Hindlimb muscle (tissue), 1 donor: ENCODE measurements at places on chromosomes 16 and 17. TPM values are rescaled to one million over a fixed set of nuclear protein-coding genes. Genes with fewer than 3 reads are reported as not detected.

CTRB2 gene
- polyA plus RNA-seq, result 0.23 TPM

- no peak for DNase-seq
Measured at GRCh38 chr16:19479302-19479721, 42.6 kb downstream of the GDE1 start.

GRCh38 chr16:58425756-58426494 lies 33.7 kb downstream of the GINS3 start:
- peak; percentile 25 for DNase-seq

DUSP3 gene
- polyA plus RNA-seq, result 81.0 TPM

- DNase-seq, result no peak
Measured at GRCh38 chr17:56786989-56787482, 46.7 kb downstream of the C17orf67 start.

CD19 gene
- 0.32 TPM for polyA plus RNA-seq

GRCh38 chr16:57803134-57803990 lies 1.1 kb upstream of the KIFC3 start:
- DNase-seq, result no peak

DNA sequence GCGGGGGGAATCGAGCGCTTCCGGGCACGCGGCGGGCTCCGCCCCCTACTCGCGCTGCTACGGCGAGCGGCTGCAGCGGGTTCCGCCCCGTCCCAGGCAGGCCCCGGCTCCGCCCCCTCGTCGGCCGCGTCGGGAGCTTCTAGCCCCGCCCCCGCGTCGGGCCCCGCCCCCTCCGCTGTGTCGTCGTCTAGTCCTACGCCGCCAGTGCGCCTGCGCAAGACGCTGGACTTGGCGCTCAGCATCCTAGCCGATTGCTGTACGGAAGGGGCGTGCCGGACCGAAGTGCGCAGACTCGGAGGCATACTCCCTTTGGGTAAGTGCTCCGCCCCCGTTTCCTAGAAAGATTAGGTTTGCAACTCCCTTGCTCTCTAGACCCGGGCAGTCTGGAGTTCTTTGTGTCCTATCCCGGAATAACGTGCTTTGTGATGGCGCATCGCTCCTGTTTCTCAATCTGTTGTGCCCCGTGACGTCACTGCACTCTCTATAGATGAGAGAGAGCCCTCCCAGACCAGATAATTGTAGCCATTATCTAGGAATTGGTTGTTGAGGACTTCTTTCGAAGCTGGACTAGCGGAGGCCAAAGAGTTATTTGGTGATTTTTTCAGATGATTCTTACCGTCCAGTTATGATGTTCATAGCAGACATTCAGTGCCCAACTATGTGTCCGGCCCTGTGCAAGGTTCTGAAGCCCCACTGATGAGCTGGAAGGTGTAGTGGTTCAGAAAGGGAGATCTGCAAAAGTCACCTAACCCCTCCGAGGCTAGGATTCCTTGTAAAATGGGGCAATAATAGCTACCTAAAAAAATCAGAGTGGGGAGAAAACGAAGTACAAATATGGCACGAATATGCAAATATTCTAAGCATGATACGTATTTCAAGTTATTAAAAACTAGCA lies 633 bp downstream of the ARMC5 start:
- peak; percentile 100 for DNase-seq

DNA sequence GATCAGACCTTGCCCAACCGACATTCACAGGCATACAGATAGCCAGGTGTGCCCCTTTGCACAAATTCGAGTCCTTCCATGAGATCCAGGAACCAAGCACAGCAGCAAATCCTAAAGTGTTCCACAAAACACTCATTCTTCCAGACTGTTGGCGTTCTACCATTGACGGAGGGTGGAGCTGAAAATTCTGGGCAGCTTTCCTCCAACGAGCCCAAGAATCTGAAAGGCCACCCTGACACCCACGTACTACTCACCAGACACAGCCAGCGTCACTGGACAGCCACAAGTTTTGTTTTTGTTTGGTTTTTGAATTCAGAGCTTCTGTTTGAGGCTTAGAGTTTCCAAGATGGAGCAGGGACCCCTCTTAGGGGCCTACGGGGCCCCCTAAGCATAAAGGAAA lies 83.8 kb downstream of the PMP22 start:
- DNase-seq, result no peak

DNA sequence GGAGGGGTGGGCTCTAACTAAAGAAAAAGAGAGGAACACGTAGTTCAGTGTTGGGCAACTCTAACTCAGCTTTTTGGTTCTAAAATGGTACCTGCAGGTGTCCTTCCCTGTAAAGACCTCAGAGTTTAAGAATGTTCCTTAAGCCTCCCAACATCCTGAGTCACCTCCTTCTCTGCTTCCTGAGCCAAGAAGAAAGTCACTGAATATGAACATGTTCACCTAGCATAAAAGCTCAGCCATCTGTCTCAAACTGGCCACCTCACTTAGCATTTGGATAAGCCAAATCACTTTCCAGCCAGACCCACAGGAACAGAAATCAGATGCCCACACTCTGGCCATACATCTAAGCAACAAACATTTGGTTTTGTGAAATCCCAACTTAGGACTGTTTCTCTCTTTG lies 3.7 kb downstream of the TMEM98 start:
- DNase-seq, result no peak

GRCh38 chr17:65228287-65228686 lies 91.1 kb downstream of the RGS9 start:
- no peak for DNase-seq
